Activated CD4-positive, alpha-beta T cell treated with anti-CD3 and anti-CD28 coated beads for 1 hour (primary cell): ENCODE measurements at places on chromosomes 13 and 19.

- no peak for DNase-seq
These were observed 77.9 kb downstream of the SOX1 start for GRCh38 chr13:112144616-112145550.

DNA sequence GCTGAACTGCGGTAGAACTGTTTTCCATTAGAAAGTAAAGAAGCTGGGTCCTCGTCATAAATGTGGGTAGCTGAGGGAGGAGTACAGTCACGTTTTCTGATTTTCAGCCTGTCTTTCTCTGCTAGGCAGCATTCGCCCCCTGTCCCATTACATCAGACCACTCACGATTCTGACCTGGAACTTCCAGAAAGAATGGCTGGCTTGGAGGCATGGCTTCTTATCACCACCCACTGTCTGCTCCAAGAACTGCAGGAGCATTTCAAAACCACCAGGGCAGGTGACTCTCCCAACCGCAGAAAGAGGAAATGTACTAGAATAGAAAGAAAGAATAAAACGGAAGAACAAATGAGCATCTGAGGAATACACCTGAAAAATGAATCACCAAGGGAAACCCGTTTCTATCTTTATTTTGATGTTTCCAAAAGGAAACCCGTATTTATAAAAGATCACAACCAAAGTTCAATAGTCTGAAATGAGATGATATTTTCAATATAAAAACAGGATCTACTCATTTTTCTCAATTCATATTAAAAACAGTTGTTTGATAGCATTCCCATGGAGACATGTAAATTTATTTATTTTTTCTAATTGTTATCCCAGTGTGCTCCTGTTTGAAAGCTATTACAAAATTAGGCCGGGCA is 22.1 kb upstream of the POMP start:
- DNase-seq, result no peak

DNA sequence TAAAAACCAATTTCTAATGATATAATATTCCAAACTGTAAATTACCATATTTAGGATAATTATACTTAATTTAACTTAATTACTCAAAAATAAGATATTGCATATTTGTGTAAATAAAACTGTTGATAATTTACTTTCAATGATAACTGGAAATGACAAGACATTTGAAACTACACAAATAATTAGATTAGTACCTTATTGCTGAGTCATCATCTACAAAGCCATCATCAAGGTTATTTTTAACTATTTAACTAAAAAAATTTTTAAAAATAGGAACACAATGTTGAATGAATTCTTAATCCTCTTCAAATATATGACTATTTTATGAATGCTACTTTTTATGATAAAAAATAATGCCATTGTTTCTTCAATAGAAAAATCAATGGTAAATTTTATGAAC is 364.3 kb downstream of the SLITRK6 start:
- DNase-seq, result no peak

- no peak for DNase-seq
These were observed 55.7 kb upstream of the ABCC4 start for GRCh38 chr13:95356916-95357315.

DNA sequence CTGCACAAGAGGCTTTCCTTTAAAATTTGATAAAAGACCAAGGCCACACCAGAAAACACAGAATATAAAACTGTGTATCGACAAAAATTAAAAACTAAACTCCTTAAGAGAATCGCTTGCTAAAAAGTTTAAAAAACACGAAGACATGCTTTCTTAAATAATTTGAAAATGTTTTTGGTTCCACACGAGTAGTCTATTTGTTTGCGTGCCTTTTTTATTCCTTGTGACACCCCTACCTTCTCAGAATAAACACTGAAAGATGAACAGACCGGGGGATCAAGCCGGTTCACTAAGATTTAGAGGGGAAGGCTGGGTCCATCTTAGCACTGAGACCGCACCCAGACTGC is 256.4 kb upstream of the STARD13 start:
- no peak for DNase-seq
